ENCODE measurements at places on chromosomes 2 and 18.

DNA sequence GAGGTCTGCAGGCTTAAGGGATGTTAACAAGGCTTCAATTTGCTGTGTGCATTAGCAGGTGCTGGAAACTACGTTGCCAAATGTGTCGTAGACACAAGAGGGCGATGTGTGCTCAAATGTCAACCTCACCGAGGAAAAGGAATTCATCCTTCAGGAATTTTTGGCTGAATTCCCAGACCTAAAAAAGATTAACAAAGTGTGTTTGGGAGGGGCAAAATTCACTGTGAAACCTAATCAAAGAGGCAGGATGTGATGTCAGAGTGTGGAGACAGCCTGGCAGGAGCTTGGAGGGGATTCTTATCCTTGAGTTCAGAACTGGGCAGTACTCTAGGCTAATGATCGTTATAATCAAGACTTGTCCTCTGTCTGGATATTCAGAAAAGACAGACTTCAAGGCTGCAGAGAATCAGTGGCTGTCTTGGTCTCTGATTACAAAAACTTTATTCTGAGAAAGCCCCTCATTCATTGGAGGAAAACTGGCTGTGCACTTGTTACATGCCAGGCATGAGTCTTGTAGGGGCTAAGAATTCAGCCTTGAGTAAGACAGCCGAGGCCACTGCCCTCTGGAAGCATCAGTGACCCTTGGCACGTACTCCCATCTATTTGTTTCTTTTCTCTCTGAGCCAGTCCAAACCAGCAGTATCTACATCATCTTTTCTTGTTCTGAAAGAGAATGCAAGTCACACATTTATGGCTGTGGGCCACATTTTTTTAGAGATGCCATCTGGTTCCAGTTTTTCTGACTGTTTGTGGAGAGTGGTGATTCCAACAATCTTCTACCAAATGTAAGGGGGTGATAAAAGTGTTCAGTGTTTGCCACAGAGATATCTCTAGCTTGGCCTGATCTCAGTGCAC, 18.7 kb upstream of the SCYGR1 start:
- DNase-seq, result peak; percentile 93

DNA sequence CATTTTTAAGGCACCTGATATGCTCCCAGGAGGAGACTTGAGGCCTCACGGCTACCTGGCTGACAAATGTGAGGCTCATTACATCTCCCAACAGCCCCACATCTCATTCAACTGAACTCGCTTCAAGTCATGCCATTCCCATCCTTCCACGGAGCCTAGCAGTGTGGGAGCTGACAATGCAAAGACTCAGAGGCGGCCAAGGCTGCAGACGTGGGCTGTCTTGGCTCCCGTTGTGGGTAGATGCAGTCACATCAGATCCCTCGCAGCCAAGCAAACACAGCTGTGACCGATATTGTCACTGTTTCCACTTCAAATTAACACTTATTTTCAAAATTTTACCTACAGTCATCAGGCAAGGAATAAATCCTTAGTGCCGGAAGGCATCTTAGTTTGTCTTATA, 64.0 kb upstream of the TRIB2 start:
- DNase-seq, result no peak

GRCh38 chr18:26656431-26656943, 108.1 kb upstream of the KCTD1 start:
- no peak for DNase-seq

DNA sequence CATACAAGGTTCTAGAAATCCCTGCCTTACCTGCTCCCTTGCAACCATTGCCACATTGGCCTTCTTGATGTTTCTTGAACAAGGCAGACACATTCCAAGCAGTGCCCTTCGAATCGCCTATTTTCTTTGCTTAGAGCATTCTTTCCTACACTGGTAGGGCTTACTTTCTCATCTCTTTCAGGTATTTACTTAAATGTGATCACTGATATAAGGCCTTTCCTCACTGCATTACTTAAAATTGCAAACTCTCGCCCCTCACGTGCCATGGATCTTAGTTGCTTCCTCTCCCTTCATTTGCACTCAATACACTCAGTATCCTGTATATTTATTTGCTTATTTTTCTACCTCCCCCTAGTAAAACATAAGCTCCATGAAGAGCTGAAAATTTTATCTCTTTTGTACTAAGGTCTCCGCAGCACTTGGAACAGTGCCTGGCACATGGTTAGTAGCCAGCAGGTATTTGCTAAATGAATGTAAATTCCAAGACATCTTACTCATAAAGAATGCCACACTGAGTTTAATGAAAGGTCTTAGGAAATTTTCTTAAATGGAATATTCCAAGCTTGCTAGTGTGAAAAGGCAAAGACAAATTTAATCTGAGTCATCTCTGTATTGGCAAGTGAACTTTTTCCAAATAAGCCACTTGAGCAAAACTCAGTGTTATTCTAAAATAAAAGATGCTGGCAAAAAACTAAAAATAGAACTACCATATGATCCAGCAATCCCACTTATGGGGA, 42.4 kb upstream of the FIGN start:
- peak; percentile 76 for DNase-seq

DNA sequence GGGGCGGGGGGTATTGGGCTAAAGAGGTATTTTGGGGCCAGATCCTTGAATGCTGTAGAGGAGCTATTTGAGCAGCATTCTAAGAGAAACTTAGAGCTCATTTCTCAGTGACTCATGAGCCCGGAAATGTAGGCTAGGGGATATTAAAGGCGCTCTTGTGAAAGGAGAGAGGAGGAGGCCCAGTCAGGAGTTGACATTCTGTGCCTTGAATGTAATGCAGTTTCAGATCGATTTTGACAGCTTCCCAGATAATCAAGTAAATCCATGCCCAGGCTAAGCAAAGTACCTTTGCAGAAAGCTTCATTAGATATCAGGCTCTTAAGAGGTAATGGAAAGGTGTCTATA, 1.5 kb downstream of the CAB39 start:
- peak; percentile 53 for DNase-seq

DNA sequence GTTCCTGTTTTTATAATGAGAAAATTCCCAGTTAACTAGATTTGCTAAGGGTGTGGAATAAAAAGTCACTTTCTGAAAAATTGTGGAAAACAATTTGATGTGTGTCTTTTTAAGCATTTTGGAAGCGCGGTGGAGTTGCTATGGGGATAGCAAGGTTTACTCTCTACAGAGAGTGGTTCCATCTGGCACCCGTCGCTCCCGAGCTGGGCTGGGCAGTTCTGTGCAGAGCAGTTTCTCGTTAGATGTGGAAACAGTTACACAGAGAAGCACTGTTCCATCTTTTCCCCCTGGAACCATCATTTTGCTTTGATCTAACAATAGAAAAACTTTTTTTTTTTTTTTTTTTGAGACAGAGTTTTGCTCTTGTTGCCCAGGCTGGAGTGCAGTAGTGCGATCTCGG, 17.4 kb downstream of the LDLRAD4 start:
- no peak for DNase-seq

DNA sequence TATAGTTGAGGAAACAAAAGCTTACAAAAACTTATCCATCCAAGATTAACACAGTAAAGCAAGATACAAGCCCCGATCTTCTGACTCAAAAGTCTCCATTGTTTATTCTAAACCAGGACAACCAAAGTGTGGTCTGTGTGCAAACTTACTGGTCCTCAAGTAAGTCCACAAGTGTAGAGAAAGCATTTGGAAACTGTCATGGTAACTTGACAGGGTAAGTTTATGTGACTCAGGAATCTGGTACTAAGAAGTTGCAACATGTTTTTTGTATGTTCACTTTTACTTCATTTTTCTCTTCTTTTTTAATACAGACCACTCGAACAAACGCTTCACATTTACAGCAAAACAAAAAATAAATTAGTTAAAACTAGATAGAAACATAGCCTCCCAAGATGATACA, 9.4 kb downstream of the MBD2 start:
- DNase-seq, result peak; percentile 31

DNA sequence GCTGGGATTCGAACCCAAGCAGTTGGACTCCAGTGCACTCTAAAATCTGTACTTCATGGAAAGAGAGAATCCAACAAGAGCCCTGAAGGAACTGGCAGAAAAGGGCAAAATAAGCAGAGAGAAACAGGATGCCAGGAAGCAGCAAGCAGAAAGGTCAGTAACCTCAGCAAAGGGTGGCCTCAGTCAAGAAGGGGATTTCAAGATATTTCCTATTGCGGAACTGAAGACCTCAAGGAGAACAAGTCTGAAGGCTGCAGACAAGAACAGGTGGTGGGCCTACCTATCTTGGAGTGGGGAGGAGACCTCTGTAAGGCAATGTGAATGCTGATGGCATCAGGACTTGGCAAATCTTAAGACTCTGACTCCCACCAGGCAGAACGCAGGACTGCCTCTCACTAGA, 20.1 kb upstream of the MREG start:
- no peak for DNase-seq

GRCh38 chr2:28317390-28317789, 75.3 kb upstream of the FOSL2 start:
- no peak for DNase-seq

- no peak for DNase-seq
Measured at GRCh38 chr2:65293376-65293775, 65.7 kb downstream of the ACTR2 start.

- no peak for DNase-seq
Measured at GRCh38 chr18:57920036-57920435, 116.9 kb upstream of the ATP8B1 start.

- DNase-seq, result no peak
Measured at GRCh38 chr2:143906850-143907249, 613.1 kb downstream of the ZEB2 start.

DNA sequence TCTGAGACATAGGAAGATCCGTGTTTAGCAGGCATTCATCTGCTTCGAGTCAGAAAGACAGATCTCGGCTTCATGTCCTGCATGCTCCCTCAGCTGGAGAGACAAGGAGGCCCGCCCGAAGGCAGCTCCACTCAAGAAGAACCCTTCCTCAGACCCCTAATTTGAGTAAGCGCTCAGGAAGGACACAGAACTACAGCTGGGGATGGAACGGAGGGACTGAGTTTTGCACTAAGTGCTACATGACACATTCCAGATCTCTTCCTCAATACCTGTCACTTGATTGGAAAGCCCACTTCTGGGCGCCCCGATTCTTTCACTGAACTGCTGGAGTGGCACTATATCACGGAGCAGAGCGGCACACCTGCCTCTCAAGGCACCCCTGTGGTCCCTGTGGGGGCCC, 185.6 kb upstream of the PXDN start:
- DNase-seq, result no peak

GRCh38 chr2:128298846-128299507, 19.7 kb downstream of the HS6ST1 start:
- no peak for DNase-seq

DNA sequence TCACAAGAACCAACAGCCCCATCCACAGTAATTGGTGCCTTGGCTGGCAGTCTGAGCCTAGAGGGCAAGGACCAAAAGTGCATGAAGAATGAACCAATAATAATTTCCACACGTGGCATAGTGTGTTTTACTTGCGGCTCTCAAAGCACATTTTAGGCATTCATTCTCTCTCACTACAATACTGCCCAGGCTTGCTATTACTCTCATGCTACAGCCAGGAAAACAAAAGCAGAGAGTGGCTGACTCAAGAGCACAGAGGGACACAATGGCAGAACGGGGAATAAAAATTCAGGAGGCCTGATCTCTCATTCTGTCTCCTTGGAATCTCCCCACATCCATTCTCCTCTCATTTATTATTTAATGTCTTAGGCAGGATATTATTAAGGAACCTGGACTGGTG, 57.0 kb upstream of the NOL4 start:
- no peak for DNase-seq

DNA sequence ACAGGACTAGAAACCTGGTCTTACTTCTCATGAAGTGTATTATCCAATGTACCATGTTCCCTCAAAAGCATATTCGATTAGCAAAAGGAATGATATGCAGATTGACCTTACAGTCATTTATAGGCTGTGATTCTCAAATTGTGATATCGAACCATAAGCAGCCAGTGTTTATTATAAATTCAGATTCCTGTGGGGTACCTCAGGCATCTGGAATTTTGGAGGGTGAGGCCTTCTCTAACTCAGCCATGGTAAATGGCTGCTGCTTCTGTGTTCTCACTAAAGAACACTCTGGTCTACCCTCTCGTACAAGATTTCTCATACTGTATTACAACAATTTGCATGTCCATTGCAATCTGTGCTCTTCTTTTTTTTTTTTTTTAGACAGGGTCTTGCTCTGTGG, 84.5 kb downstream of the PRPF40A start:
- DNase-seq, result no peak

GRCh38 chr2:43209204-43209717, 17.1 kb downstream of the ZFP36L2 start:
- no peak for DNase-seq

- no peak for DNase-seq
Measured at GRCh38 chr2:38598991-38599295, 3.8 kb downstream of the HNRNPLL start.

DNA sequence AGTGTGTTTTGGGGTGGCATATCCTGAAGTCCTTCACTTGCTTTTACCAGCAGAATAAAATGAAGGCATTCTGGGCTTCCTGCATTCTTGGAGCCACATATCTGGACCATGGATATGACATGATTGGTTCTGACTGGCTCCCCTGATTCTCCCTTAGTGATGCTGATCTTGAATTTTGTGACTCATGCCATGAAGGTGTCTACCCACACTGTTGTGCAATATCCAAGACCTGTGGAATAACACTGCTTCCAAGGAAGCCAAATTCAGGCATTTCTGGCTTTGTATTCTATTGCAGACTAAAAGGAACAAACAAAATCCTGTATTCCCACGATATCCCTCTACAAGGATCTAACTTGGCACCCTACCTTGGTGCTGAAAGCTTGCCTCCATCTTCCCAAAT, 125.8 kb downstream of the LYPD6B start:
- no peak for DNase-seq

GRCh38 chr2:3754280-3754679, 50.9 kb downstream of the DCDC2C start:
- DNase-seq, result no peak

DNA sequence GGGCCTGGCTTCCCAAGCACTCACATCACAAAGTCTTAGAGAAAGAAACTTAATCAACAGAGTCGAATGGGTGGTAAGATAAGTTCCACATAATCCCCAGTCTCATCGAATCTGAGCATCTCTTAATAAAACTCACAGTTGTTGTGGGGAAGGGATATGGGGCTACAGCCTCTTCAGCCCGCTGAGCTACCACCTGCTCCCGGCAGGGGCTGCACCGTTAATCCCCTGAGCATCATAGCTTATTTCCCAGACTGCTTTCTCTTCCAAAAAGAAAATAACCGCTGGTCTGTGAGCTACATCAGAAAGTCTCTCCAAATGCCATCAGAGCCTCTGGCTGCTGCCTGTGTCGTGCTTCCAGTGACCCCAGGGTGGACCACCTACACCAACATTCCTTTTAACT, 139.4 kb upstream of the CELF4 start:
- no peak for DNase-seq

GRCh38 chr2:234828382-234829073, 123.3 kb upstream of the SH3BP4 start:
- no peak for DNase-seq

DNA sequence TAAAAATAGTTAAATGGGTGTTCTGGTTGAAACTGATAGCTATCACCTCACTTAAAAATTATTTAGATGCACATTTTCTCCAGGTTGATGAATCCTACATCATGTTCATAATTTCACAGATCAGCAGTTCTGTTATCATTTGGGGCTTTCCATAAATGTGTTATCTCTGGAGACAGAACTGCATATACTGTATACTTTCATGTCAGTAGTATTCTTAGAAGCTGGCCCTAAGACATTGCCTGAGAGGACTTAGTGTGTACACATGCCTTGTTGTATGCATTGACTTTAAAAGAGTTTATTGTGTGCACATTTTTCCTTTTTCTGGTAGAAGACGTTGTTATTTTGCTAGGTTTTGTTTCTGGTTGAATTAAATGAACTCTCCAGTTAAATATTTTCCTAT, 41.0 kb downstream of the PIK3C3 start:
- no peak for DNase-seq

- no peak for DNase-seq
Measured at GRCh38 chr2:235102896-235103295, 151.1 kb downstream of the SH3BP4 start.

GRCh38 chr2:10278029-10278762, 24.5 kb upstream of the HPCAL1 start:
- peak; percentile 71 for DNase-seq

Data from GM04503 (cell line).